Left ventricle myocardium inferior (tissue), 1 donor: ENCODE measurements at places on chromosomes 4 and X. TPM values are rescaled to one million over a fixed set of nuclear protein-coding genes. Genes with fewer than 3 reads are reported as not detected.

NPY5R gene
- total RNA-seq = 0.25 TPM

- H3K4me3 ChIP-seq = peak within 1 kb of the TSS; percentile 72
- peak; percentile 51 for DNase-seq
- H3K4me1 ChIP-seq = no peaks in the 10 kb centered on the region
- H3K27me3 ChIP-seq = no peaks in the 10 kb centered on the region
These were observed at the start of gene MTMR8 for GRCh38 chrX:64394874-64395567. Gene MTMR8 (minus strand): TSS chrX:64395452. CDS start chrX:64395363, 89 bp downstream.

- no peaks in the 10 kb centered on the region for H3K4me1 ChIP-seq
- H3K4me3 ChIP-seq = no peak overlapping the region
- H3K27ac ChIP-seq = no peak overlapping the region
- H3K27me3 ChIP-seq = no peaks in the 10 kb centered on the region
- peaks cover 17% of the 10 kb centered on the region for H3K36me3 ChIP-seq
- no peak for DNase-seq
These were observed 38.6 kb downstream of the ALG13 start for GRCh38 chrX:111719426-111720210.

VSIG4 gene
- 41.7 TPM for total RNA-seq

F9 gene
- total RNA-seq = not detected

DNA sequence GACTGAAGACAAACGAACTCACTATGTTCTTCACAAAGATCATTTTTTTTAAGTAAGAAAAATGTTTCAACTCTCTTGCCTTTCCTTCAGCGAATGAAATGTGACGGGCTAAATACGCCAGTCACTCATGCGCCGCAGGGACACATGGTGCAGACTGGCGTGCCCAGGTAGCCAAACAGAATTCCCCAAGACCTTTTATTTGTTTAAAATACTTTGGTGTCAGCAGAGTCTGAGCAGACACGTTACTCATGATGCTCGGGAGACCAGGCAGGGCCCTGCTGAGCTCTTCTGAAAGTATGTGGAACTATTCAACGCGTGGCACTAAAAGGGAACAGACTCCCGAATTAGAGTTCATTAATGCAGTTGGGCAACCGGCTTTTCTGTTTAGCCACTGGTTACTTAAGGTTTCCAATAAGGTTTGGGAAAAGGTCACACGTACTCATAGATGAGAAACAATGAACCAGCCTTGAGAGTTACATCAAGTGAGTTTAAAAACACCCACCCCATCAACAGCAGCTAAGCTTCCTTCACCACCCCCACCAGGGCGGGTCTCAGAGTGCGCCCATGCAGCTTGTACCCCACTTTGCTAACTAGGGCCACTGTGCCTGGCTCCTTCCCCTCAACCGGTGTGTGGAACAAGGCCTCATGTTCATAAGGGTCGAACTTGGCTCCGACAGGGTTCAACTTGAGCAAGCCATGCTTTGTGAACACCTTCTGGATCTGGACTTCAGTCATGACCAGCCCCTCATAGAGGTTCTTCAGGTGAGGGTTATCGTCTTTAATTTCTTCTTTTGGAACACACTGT is 7.3 kb downstream of the GRPEL1 start:
- H3K4me1 ChIP-seq = peaks cover 22% of the 10 kb centered on the region
- H3K27ac ChIP-seq = no peak overlapping the region
- no peaks in the 10 kb centered on the region for H3K27me3 ChIP-seq
- peaks cover 75% of the 10 kb centered on the region for H3K36me3 ChIP-seq
- H3K4me3 ChIP-seq = no peak overlapping the region

DNA sequence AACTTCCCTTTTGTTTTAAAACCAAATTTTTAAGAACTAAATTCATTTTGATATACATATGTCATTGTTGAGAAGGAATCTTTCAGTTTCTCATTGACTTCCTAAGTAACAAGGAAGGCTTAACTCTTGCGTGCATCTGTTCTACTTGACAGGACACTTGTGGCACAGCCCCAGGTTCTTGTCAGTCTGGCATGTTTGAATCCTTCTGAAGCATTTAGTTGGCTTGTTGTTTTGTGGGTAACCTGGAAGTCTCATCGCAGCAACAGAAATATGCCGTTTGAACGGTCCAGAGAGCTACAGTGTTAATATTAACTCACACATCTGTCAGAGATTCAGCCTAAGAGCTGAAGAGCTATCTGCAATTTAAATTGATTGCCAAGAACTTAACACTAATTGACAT is 76.0 kb downstream of the GLRA3 start:
- DNase-seq = no peak
- H3K27ac ChIP-seq = no peak overlapping the region
